ENCODE measurements at places on chromosomes 7 and 10.

- peak; percentile 14 for DNase-seq
Observed at GRCh38 chr10:78435484-78436221, 402.0 kb downstream of the RPS24 start.

DNA sequence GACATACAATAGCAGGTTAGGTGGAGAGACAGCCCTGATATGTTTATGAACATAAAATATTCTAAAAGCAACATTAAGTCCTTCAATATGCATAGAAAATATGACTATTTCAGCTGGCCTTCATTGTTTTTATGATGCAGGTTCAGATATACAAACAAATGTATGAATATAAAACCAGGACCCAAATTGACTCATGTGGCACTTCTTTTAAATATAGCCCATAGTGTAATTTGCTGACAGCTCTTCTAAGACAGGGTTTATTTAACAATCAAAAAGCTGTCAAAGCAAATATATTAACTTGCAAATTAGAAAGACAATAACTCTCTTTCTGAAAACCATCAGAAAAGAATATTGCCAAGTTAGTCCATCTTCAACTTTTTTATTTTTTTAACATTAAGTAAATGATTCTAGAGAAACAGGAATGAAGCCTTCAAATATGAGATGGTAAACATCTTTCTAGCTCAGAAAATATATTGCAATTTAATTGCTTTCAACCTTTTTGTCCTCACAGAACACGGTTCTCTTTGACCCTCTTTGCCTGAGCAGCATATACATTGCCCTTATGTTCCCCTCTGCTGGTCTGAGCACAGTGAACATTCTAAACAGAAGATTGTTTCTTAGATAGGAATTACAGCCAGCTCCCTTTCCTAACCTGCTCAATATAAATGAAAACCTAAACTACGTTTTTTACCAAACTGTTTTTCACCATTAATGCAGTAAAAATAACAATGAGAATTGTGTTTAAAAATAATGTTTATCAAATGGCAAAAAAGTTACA is 82.8 kb downstream of the CACNA2D1 start:
- DNase-seq = no peak

- peak; percentile 1 for DNase-seq
Observed at GRCh38 chr10:60479305-60480020, 89.8 kb upstream of the ANK3 start.

DNA sequence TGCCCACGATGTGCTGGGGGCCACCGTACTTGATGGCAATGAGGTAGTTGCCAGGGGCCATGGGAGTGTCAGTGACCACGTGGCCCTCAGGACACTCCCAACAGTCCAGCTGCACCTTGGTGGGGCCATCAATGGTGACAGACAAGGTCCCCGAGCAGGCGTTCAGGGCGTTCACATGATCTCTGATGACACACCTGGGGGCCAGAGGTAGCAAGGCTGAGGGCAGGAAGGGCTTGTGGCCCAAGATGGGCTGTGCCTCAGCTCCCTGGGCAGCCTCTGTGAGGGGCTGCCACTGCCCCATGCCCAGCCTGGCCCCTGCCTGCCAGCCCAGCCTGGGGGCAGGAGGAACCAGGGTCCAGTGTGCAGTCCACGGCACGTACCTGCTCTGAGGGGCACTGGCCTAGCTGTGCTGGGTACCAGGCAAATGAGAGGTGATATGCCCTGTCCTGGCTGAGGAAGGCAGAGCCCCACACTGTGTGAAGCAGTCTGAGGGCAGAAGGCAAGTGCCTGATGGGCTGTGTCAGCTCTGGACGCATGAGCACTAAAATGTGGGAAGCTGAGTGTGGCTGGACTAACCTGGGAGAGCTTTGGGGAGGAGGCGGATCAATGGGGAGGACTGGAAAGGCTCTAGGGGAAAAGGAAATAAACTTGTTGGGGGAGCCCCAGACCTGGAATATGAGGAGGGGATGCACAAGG is 3.5 kb upstream of the KCP start:
- DNase-seq = no peak

- DNase-seq = peak; percentile 7
Observed at GRCh38 chr10:61903928-61904344, 2.4 kb downstream of the ARID5B start.

- DNase-seq = no peak
Observed at GRCh38 chr7:6186577-6186976, 85.8 kb downstream of the CYTH3 start.

GRCh38 chr10:131207176-131207575 is 104.3 kb downstream of the TCERG1L start:
- no peak for DNase-seq

DNA sequence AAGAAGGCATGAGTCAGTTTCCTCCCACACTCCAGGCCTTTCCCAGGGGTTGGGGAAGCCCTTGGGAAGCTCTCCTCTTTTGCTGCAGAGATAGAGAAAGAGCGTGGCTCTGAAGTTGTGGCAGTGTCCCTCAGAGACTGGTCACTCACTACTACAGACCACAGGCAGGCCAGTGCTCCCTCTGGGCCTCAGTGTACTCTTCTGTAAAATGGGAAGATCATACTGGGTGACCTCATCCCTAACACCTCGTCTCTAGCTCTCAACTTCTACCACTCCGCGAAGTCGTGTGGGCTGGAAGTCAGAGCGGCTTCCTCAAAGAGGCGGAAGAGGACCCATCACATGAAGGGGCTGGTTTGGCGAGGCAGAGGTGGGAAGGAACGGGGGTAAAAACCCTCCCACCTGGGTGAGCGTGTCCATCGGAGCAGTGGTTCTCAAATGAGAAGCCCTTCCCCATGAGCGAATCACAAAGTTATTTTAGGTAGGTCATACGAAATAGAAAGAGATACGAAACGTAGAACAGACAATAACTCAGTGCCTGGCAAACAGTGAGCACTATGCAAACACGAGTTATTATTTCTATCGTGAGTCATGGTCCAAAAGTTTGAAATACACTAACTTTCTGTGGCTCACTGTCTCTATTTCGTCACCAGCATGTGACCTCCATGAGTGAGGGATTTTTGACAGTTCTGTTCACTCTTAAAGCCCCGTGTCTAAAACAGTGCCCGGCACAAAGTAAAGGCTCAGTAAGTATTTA is 32.7 kb downstream of the PRKAG2 start:
- no peak for DNase-seq

- no peak for DNase-seq
Observed at GRCh38 chr7:42991913-42992591, 59.9 kb downstream of the MRPL32 start.

DNA sequence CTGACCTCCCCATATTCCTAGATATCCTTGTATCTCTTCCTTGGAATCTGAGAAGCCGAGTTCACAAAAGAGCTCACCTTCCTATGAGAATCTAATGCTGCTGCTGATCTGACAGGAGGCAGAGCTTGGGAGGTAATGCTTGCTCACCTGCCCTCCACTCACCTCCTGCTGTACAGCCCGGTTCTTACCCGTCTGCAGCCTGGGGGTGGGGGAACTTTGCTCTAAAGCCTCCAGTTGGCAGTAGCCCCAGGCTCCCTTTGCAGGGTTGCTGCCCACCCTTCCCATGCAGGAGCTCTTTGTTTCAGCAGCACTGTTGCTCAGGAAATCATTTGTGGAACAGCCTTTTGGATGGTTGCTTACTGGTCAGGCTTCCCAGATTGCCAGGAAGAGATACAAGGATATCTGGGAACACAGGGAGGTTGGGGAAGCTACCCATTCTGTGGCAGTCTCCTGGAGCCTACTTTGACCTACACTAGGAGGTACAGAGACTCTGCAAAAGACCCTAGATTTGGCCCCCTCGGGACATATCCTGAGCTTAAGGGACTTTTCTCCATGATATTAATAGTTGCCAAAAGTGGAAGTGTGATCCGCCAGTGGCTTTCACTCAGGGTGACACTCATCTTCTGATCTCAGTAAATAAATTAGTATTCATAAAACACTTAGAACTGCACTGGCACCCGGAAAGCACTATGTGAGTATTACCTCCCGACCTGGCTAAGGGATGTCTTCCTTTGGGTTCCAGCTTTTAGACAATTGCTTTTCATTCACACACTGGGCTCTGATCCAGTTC is 363.7 kb upstream of the PODXL start:
- DNase-seq = no peak

GRCh38 chr7:118615-119391 is 73.6 kb upstream of the FAM20C start:
- DNase-seq = no peak

GRCh38 chr7:83879063-83879462 is 230.1 kb upstream of the SEMA3E start:
- DNase-seq = no peak

- no peak for DNase-seq
Observed at GRCh38 chr7:45644237-45644636, 70.1 kb downstream of the ADCY1 start.

GRCh38 chr7:131105294-131105798 is 222.3 kb upstream of the MKLN1 start:
- peak; percentile 57 for DNase-seq

- no peak for DNase-seq
Observed at GRCh38 chr10:124255556-124255955, 162.2 kb upstream of the CHST15 start.

DNA sequence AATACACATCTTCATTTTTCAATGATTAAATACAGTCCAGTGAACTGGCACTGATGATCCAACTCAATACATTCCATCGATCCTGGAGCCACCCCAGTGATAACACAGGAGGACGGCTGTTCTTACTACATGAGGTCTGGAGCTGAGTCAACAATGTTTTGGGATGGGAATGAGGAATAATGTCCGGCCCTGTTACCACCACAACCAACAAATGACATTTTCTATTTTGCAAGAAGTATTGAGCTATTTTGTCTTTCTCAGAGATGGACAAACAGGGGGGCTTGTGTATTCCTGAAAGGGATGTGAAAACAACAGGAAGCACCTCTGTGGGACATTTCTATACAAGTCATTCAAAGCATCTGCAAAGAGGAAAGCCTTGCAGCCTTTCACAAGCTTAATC is 249.2 kb downstream of the PARD3 start:
- no peak for DNase-seq

- no peak for DNase-seq
Observed at GRCh38 chr7:24213311-24213710, 70.7 kb upstream of the NPY start.

- DNase-seq = no peak
Observed at GRCh38 chr7:149027055-149027454, 1.2 kb downstream of the PDIA4 start.

- DNase-seq = no peak
Observed at GRCh38 chr7:34939175-34939574, 98.1 kb downstream of the DPY19L1 start.

DNA sequence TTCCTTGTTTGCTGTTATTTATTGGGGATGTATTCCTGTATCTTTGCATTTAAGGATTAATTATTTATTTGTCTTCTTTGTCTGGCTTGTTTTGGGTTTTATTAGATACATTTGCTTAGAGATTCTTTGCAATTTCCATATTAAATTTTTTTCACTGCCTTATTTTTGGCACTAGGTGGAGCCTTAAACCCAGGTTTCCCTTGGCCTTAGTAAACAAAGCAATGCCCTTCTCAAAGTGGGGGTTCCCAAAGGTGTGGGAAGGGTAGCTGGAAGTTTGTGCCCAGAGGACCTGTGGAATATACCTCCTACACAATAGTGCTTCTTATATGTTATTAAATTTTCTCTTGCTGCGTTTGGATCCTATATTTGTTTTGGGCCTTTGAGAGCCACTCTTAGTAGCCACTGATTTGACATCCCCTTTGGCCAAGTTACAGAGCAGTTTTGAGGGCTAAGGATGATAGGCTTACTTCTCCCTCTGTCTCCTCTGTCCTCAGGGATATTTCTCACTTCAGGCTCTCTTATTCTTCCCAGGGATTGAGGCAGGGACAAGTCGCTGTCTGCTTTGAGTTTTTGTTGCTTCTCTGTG is 162.3 kb downstream of the ITGB1 start:
- no peak for DNase-seq

DNA sequence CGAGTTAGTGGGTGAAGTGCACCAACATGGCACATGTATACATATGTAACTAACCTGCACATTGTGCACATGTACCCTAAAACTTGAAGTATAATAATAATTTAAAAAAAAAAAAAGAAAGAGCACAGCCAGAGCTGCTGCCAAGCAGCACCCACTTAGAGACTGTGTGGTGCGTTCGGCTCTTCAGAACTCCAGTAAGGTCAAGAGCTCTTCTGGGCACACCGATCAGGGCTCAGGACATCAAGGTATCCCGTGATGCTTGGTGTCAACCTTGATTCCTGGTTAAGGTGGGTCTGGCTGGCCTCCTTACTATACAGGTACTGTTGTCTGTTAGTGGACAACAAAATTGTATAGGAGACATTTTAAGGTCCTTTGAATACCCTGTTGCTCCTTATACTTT is 385.7 kb upstream of the AKR1E2 start:
- DNase-seq = no peak

GRCh38 chr7:6637544-6638229 is 569 bp downstream of the ZNF316 start:
- DNase-seq = peak; percentile 38

DNA sequence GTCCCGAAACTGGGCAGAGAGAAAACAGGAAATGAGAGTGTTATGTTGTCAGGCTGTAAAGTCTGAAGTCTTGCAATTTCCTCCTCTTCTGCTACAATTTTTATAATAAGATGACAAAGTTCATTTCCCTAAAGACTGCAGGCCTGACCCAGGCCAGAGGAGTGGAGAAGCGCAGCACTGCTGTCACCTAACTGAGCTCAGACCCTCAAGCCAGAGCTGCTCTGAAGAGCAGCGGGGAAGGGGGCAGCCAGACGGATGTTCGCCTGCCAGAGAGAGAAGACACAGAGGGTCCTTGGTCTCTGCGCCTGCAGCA is 12.6 kb upstream of the AOAH start:
- no peak for DNase-seq

DNA sequence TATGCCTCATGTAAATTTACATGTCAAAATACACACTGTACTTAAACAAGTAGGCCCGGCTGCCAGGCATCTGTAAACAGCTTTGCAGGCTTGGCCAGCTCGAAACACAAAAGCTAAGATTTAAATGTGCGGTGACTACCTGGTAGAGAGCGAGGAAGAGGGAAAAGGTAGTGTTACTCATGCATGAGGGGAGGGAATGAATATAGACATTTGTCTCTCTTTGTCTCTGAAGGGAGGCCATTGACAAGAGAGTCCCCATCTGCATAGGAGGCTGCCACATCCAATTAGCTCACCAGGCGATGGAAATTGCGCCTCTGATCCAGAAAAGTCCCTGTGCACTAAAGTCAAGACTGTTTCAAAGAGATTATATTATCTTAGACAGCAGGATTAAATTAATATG is 535.8 kb downstream of the PTPRN2 start:
- DNase-seq = no peak

- DNase-seq = no peak
Observed at GRCh38 chr7:8590791-8591190, 157.4 kb downstream of the NXPH1 start.

GRCh38 chr7:45697576-45698136 is 123.5 kb downstream of the ADCY1 start:
- DNase-seq = no peak

GRCh38 chr7:84975586-84976185 is 211.2 kb downstream of the SEMA3D start:
- no peak for DNase-seq

- no peak for DNase-seq
Observed at GRCh38 chr7:39554583-39555165, 11.5 kb upstream of the YAE1 start.

GRCh38 chr7:135879233-135879632 is 97.9 kb downstream of the MTPN start:
- DNase-seq = no peak
